ENCODE measurements at places on chromosomes 6 and 20. TPM values are rescaled to one million over a fixed set of nuclear protein-coding genes. Genes with fewer than 3 reads are reported as not detected.

- no peak for DNase-seq
Observed at GRCh38 chr6:39430871-39431523, 108.5 kb upstream of the KCNK16 start.

- peak; percentile 73 for DNase-seq
Observed at GRCh38 chr6:140071601-140072062, 697.2 kb upstream of the CITED2 start.

The MATN4 gene
- total RNA-seq = 0.24 TPM

GRCh38 chr20:1490643-1491195, 501 bp downstream of the SIRPB2 start:
- DNase-seq = no peak

The FUT9 gene
- not detected for total RNA-seq

The SLC26A8 gene
- total RNA-seq = not detected

- no peak for DNase-seq
Observed at GRCh38 chr6:28816339-28816908, 107.4 kb downstream of the TRIM27 start.

DNA sequence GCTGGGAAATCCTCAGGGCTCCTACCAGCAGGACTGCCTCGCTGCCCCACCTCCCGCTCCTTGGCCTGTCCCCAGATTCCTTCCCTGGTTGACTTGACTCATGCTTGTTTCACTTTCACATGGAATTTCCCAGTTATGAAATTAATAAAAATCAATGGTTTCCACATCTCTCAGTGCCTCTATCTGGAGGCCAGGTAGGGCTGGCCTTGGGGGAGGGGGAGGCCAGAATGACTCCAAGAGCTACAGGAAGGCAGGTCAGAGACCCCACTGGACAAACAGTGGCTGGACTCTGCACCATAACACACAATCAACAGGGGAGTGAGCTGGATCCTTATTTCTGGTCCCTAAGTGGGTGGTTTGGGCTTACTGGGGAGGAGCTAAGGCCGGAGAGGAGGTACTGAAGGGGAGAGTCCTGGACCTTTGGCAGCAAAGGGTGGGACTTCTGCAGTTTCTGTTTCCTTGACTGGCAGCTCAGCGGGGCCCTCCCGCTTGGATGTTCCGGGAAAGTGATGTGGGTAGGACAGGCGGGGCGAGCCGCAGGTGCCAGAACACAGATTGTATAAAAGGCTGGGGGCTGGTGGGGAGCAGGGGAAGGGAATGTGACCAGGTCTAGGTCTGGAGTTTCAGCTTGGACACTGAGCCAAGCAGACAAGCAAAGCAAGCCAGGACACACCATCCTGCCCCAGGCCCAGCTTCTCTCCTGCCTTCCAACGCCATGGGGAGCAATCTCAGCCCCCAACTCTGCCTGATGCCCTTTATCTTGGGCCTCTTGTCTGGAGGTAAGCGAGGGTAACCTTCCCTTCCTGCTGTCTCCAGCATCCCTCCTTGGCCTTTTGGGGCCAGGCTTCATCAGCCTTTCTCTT, at the start of gene CFB:
Gene CFB (plus strand): TSS at position 589 of the 863 bp plus-strand sequence. CDS start 127 bp downstream, at position 716.
- peak; percentile 95 for DNase-seq

The HLA-DQA2 gene
- not detected for total RNA-seq

The GNAS-AS1 gene
- total RNA-seq = 0.33 TPM

The RIOK1 gene
- total RNA-seq = 23.0 TPM

The STMN3 gene
- total RNA-seq = 7.5 TPM

The C6orf58 gene
- not detected for total RNA-seq

- DNase-seq = no peak
Observed at GRCh38 chr6:9388596-9388995, 953.3 kb upstream of the SLC35B3 start.

DNA sequence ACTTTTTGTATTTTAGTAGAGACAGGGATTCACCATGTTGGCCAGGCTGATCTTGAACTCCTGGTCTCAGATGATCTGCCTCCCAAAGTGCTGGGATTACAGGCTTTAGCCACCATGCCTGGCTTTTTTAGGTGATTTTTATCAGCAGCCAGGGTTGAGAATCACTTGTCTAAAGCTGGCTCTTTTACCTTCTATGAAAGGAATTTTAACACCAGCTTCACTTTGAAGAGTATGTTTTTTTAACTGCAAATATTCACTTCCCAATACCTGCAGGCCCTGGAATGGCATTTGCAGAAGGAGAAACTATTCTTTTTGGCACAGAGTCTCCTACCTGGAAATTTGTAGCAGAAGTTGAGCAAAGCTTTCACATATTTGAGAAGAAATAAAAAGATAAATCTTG, 63.6 kb upstream of the NAA20 start:
- no peak for DNase-seq

DNA sequence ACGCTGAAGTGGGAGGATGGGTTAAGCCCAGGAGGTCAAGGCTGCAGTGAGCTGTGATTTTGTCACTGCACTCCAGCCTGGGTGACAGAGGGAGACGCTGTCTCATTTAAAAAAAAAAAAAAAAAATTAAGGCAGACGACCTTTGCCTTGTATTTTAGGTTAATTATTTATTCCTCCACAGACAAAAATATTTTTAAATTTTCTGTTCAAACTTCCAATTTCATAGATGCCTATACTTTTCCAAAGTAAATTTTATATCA, 6.3 kb upstream of the SMIM28 start:
- DNase-seq = no peak

The SLC17A1 gene
- total RNA-seq = not detected

GRCh38 chr6:51901766-51902764, 185.3 kb downstream of the PKHD1 start:
- no peak for DNase-seq

The UFL1 gene
- 26.5 TPM for total RNA-seq

The PLAGL1 gene
- 10.8 TPM for total RNA-seq

- DNase-seq = peak; percentile 53
Observed at GRCh38 chr20:62795023-62795761, 1.1 kb upstream of the MRGBP start.

DNA sequence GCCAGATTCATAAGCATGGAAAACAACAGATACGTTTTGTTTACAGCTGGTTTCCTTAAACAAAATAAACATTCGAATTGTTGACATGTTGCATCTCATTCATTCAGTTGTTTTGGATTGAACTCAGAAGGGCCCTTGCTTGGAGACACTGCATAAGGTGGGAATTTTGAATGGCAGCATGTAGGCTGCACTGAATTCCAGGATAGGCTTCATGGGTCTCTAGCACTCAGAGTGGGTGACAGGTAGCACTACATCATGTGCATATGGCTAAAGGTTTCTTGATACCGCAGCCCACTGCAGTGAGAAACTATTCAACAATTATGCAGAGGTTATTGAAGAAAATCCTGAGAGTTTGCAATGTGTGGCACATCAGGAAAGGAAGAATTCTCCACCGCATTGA, 1.6 kb downstream of the BEND6 start:
- no peak for DNase-seq

The EEF1A2 gene
- total RNA-seq = 1.7 TPM

The HSPA1L gene
- total RNA-seq = 0.83 TPM

The HSPA12B gene
- not detected for total RNA-seq

The HDGFL1 gene
- total RNA-seq = not detected

GRCh38 chr6:149895048-149895590, 2.8 kb downstream of the RAET1E start:
- DNase-seq = no peak

The ADTRP gene
- 74.0 TPM for total RNA-seq

- DNase-seq = peak; percentile 46
Observed at GRCh38 chr6:36355819-36356218, 19.1 kb upstream of the BNIP5 start.

The GSS gene
- total RNA-seq = 115 TPM

DNA sequence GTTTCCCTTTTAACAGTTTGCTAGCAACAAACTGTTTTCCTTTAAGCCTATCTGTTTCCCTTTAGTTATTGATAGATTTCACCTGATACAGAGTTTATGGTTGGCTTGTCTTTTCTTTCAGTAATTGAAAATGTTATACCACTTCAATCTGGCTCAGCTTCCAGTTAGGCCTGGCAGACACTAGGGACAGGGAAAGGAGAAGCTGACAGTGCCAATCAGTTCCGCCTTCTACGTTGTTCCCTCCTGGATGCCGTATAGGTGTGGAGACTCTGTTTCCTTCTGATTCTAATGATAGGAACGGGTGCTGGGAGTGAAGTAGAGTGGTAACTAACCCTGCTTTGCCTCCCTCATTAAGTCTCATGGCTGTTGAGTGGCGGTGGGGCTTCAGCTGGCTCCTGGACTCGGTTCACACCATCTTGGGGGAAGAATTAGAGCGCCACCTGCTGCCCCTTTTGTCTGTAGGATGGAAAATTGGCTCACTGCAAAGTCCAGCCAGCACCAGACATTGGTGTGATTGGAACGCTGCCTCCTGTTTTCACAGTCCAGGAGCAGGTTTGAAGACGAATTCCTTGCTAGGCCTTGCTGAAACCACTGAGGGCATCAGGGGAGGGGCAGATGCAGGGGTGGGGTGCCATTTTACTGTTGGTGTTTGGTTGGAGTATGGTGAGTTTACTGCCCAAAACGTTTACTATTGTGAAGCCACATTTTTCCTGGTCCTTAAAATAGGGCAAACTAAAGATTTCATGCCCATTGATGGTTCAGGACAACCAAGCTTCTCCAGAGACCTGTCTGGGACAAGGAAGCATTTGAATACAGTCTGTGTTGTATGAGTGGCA, 1729.5 kb downstream of the GRIK2 start:
- peak; percentile 25 for DNase-seq

The HLA-DMB gene
- total RNA-seq = not detected

The TSPO2 gene
- total RNA-seq = not detected

DNA sequence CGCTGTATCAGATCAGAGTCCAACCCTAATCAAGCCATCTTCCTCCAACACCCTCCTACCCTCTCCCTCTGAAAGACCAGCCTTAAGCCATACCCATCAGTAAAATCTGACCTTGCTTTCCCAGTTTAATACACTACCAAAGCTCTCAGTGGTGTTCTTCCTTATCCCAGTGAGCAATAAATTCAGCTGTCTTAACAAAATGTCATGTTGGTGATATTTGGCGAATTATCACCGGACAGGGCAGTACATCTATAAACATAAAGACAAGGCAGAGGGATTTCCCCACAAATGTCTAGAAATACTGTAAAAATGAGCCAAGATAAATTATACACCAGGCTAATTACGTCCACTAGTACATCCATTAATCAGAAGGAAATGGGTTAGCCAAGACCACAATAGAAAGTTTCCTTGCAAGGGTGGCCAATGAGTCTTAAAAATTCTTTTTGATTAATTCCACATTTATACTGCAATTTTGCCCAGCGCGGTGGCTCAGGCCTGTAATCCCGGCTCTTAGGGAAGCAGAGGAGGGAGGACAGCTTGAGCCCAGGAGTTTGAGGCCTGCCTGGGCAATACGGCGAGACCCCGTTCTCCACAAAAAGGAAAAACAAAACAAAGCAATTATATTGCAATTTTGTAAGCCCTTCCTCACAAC, 905 bp downstream of the RARS2 start:
- DNase-seq = peak; percentile 6

- peak; percentile 30 for DNase-seq
Observed at GRCh38 chr20:986733-987355, 15.3 kb downstream of the RSPO4 start.

GRCh38 chr6:43723737-43724295, 36.2 kb upstream of the MRPS18A start:
- DNase-seq = peak; percentile 76

GRCh38 chr6:47919875-47920274, 138.0 kb downstream of the OPN5 start:
- no peak for DNase-seq

The BTN1A1 gene
- not detected for total RNA-seq

The GHRH gene
- not detected for total RNA-seq

The PKIG gene
- total RNA-seq = 13.7 TPM

DNA sequence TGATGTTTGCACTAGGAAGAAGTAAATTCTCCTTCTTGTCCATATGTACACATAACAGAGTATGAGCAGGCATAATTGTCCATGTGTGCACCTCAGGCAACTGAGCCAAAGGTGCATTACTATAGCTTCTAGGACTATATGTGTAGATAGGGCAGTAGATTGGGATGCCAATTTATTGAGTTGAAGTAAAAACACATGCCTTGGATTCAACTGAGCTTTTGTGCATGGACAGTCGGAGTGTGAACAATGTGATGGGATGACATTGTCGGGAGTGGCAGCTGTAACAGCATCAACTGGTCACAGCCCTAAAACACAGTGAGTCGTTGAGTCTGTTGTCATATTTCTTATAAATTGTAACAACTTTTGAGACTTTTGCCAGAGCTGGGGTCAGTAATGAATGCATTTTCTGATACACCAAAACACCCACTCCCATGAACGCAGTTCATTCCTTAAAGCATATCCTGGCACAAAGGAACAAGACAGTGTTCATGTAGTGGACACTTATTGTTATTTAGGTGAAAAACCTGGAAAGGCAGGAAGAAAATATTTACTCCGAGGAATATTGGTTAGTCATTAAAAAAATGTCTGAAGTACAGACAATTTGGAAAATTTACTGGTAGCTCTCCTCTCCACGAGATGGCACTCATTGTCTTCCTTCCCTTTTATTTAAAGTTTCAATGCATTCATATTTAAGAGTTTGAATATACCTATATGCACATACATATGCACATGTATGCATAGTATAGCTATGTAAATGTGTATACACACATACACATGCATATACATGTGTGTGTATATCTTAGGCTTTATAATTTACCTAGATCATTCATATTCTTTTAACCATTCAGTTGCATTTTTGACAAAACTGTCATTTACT, 302.0 kb upstream of the STXBP5 start:
- DNase-seq = no peak

The OXT gene
- not detected for total RNA-seq

The FLRT3 gene
- 194 TPM for total RNA-seq

The UST gene
- total RNA-seq = 13.0 TPM

GRCh38 chr6:77620278-77620882, 32.5 kb upstream of the MEI4 start:
- DNase-seq = peak; percentile 10
